ENCODE measurements at places on chromosomes 4 and X. TPM values are rescaled to one million over a fixed set of nuclear protein-coding genes. Genes with fewer than 3 reads are reported as not detected.

Gene CT47B1
- not detected for total RNA-seq

Gene ANOS1
- total RNA-seq, result 57.4 TPM

Gene EVC2
- 5.6 TPM for total RNA-seq

Gene KLF8
- total RNA-seq, result 164 TPM

Gene PITX2
- 25.4 TPM for total RNA-seq

Gene UGT2A3
- total RNA-seq, result not detected

Gene PTTG2
- not detected for total RNA-seq

Gene PDLIM5
- 149 TPM for total RNA-seq

Gene SSX1
- not detected for total RNA-seq

Gene IGSF1
- total RNA-seq, result 4.7 TPM

Gene SSX2B
- not detected for total RNA-seq

Gene SPARCL1
- 0.26 TPM for total RNA-seq

Gene SLC38A5
- 31.1 TPM for total RNA-seq

Gene COMMD8
- total RNA-seq, result 17.9 TPM

Gene SCML1
- total RNA-seq, result 0.86 TPM

Gene LRRC66
- total RNA-seq, result 0.29 TPM

Gene PAK3
- total RNA-seq, result 4.2 TPM

Gene CYBB
- not detected for total RNA-seq

Gene MAGEB1
- not detected for total RNA-seq

Gene TGIF2LX
- total RNA-seq, result not detected

Gene VGLL1
- total RNA-seq, result not detected

Gene UCP1
- total RNA-seq, result not detected

Gene GATA1
- total RNA-seq, result not detected

Gene MAGEA10
- not detected for total RNA-seq

Data from endodermal cell (in vitro differentiated cells).